ENCODE measurements at places on chromosomes 16 and 17.

DNA sequence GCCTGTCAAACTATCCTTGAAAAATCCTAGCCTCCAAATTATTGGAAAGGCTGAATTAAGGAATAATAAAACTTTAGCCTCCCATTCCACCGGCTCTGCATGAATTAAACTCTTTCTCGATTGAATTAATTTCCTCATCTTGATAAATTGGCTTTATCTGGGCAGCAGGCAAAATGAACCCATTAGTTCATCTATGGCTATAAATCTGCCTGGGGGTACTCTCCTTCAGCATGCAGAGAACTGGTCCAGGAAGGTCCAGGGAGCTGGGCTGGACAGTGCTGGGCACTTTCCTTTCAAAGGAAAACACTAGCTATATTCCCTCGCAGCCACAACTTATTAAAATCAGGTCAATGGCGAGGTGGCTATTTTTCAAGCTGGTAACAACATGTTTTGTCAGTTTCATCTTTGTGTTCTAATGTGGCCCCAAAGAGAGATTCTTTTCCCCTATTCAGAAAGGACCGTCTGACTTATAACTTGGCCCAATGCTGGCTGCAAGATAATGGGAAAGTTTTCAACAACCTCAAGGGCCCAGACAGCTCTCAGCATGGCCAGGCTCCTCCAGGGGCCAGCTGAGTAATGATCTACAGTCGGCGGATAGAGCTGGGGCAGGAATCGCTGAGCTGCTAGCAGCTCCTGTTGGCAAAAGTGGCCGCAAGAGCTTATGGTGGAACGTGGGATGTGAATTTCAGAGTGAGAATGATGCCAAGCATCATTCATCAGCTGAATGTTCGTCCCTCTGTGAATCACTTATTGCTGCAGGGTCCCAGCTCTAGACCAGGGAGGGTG is 326.9 kb downstream of the SLC39A11 start:
- no peak for DNase-seq

- no peak for DNase-seq
These were observed 7.9 kb upstream of the FAM83G start for GRCh38 chr17:19012171-19013080.

- no peak for DNase-seq
These were observed 1369.5 kb downstream of the CDH11 start for GRCh38 chr16:63752347-63752746.

GRCh38 chr17:80539022-80539641 is 5.5 kb upstream of the RPTOR start:
- DNase-seq: no peak

DNA sequence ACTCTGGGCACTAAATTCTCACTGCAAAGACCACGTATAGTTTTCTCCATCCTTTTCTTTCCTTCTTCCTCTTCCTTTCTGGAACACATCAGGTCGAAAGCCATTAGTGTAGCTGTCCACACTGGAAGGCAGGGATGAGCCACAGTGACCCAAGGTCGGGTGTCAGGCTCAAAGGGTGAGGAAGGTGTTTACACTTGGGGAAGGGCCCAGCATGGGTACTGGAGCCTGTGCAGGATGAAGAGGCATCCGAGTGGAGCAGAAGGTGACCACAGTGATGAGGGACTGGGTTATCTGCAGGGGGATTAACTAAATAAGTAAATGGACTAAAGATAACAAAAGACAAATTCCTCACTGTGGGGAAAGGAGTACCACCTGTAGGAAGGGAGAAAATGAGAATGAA is 164.0 kb downstream of the SOX9 start:
- DNase-seq: no peak

GRCh38 chr17:51435171-51435552 is 174.8 kb downstream of the UTP18 start:
- no peak for DNase-seq

DNA sequence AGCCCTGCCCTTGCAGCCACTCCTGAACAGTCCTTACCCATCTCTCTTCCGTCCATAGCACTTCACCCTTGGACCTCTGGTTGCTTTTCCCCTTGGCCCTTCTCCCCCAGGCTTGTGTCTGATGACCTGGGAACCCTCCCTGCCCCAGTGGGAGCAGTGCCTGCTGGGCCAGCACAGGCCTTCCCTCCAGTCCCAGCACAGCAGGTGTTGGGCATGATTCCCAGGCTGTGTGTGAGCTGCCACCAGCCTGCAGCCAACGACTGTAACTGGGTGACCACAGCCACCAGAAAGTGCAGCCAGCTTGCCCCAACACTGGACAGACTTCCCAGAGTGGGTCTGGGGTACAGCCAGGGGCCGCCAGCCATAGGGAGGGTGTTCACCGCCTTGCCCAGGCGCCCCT is 30.0 kb downstream of the CRAMP1 start:
- DNase-seq: no peak

- no peak for DNase-seq
These were observed 27.4 kb downstream of the BCO1 start for GRCh38 chr16:81265658-81266451.

DNA sequence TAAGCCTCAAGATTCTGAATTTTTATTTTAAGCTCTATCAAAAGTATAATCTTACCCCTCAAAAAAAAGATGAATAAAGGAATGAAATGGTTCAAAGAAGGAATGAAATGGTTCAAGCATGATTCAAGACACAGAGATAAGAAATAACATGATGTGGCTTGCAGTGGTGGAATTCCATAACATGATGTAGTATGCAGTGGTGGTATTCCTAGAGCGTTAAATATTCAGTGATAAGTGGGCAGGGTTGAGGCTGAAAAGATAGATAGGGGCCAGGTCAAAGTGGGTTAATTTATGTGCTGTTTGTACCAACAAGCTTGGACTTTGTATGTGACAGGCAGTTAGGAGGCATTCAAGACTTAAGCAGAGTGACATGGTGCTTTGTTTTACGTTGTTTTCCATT is 29.6 kb downstream of the TNRC6A start:
- DNase-seq: no peak

- DNase-seq: no peak
These were observed 169.5 kb downstream of the HS3ST3B1 start for GRCh38 chr17:14470417-14470816.

DNA sequence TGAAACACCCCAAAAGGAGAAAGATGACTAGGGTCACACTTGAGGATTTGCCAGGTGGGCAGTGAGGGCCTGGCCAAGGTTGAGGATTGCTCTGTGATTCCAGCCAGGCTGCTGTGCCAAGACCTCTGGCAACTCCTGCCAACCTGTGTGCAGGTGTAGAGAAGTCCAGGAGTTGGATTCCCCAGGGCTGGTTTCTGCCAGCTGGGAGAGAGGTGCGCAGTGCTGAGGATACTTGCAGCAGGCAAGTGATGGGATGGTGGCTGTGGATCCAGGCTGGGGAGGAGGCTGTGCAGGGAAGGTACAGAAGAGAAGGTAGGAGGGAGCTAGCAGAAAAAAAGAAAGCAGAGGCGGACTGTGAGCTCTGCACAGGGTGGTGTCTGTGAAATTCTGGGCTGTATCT is 6.6 kb downstream of the RIPOR1 start:
- DNase-seq: no peak

- DNase-seq: peak; percentile 56
These were observed 117.6 kb downstream of the VPS53 start for GRCh38 chr17:596763-597644.

- no peak for DNase-seq
These were observed 246.9 kb downstream of the SHISA9 start for GRCh38 chr16:13148294-13148693.

DNA sequence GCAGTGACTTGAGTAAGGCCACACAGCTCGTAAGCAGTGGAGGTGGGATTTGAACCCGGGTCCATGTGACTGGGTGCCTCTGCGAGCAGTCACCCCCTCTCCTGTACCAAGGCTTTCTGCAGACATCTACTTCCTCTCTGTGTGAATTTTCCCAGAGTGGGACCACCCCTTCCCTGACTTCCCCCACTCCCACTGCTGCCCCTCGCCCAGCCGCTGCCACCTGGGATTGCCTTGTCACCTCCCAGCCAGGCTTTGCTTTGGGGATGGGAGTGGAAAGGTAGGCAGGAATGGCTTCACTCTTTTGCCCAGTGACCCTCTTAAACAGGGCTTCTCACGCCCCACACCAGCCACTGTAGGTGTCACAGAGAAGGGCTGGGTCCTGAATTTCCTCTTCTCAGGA is 105.2 kb upstream of the SEC14L1 start:
- DNase-seq: no peak
